ENCODE measurements at places on chromosomes 4 and X.
A peak's percentile ranks its signal among the peaks of the same experiment; 100 is the strongest.

GRCh38 chrX:38095971-38096529, 89.7 kb downstream of the SYTL5 start:
- no peak for DNase-seq

DNA sequence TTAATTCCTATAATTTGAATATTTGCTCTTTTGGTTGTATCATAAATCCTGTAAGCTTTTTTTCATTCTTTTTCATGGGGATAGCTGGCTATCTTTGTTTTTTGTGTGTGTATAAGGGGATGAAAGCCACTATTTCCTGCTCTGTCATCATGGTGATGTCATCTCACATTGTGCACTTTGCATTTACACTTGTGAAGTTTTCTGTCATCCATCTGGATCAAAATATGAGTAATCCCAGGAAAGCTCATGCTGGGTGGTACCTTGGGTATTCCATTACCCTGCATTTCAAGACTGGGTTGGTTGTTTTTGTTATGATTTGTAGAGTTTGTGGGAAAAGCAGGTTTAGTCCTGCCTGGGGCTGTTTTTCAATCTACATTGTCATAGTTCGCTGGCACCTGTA, 367.3 kb downstream of the CHIC1 start:
- no peak for DNase-seq

DNA sequence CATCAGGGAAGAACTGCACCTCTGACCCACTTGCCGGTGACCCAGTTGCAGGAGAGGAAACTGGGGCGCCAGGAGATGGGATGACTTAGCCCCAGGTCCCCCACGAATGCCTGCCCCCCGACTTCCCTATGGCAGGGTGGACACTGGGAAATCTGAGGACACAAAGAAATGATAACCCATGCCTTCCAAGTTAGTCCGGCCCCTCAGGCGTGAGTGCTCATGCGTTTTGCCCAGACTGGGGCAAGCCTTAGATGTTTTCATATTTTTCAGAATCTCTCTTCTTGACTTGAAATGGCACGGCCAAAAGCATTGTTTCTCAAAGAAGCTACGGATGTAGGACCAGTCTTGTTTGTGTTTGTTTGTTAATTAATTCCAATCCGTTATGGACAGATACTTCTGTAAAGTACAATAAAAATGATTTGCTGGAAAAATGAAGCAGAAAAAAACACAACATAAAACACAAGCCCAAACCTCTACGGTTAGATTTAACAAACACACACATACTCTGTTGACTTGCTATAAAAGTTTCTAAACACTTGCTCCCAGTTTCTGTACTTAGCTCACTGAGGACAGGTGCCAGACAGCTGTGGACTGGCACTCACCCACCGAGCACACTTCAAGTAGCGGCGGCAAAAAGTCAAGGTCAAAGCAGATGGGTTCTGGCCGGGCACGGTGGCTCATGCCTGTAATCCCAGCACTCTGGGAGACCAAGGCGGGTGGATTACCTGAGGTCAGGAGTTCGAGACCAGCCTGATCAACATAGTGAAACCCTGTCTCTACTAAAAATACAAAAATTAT, 341.5 kb downstream of the BCOR start:
- no peak for DNase-seq

GRCh38 chr4:30720021-30720660, at the start of gene PCDH7:
Gene PCDH7, plus strand, starts transcription at chr4:30720369. Its CDS starts 1,054 bp downstream, at chr4:30721423.
- no peak for DNase-seq

DNA sequence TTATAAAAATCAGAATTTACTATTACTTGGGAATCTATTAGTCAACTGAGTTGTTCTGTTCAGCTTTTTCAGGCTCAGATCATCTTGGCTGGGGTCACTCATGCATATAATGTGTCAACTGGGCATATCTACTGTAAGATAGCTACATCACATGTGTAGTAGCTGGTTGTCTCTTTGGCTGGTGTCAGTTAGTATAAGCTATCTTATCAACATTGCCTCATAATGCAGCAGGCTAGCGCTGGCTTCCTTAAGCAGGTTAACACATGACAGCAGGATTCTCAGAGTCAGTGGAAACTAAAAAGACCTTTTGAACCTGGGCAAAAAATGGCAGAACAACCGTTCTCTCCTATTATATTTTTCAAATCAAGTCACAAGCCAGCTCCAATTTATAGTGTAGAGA, 378.3 kb upstream of the PCDH10 start:
- no peak for DNase-seq

GRCh38 chrX:136697156-136697555, 49.2 kb downstream of the CD40LG start:
- no peak for DNase-seq

DNA sequence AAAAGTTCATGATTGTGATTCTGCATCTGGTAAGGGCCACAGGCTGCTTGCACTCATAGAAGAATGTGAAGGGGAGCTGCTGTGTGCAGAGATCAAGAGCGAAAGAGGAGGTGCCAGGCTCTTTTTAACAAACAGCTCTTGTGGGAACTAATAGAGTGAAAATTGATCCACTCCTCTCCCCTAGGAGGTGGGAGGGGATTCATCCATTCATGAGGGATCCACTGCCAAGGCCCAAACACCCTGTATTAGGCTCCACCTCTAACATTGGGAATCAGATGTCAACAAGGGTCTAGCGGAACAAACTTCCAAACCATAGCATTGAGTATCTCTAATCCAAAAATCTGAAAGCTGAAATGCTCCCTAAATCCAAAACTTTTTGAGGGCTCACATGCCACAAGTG, 16.4 kb upstream of the PPID start:
- no peak for DNase-seq

DNA sequence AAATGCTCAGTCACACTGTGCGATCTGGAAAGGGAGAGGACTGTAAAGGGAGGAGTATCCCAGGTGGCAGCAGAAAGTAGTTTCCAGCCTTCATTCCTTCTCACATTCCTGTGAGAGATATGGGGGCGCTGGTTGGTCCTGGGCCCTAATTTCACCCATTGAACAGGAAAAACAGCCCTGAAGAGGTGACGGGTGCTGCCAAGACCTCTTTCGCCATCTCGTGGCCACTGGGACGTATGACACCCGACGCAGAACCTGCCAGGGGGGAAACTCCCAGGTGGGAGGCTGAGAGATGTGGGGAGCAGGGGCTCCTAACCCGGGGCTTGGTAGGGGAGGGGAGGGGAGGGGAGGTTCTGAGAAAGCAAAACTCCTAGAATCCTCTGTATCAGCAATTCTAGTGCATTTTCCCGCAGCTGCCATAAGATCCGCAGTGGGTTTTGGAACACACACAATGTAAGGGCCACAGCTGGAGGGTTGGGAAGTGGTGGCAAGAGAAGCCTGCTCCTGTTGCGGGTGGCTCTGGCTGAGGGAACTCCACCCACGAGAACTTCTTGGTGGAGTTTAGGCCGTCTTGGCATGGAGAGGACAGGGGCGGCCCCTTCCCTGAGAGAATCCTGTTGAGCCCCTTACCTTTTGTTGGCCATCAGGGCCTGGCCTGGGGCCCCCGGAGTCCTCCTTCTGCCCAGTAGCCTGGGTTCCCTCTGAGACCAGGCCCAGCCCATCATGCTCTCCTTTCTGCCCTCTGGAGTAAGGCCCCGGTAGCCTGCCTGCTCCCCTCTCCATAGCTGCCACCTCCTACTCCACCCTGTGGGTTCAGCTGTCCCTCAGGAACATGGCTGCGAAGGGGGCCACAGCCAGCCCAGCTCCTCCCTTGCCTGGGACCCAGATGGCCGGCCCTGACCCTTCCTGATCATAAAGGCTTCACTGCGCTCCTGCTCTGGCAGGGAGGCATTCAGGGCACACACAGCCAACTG, 134.1 kb downstream of the OR13H1 start:
- DNase-seq = peak; percentile 26

GRCh38 chr4:138535316-138535715, 293.2 kb upstream of the SLC7A11 start:
- DNase-seq = no peak

- no peak for DNase-seq
These were observed 68.0 kb downstream of the NFKB1 start for GRCh38 chr4:102569200-102569599.

GRCh38 chr4:26217481-26217880, 103.3 kb upstream of the RBPJ start:
- DNase-seq = no peak

GRCh38 chr4:172900900-172901299, 267.7 kb upstream of the GALNT7 start:
- DNase-seq = no peak

DNA sequence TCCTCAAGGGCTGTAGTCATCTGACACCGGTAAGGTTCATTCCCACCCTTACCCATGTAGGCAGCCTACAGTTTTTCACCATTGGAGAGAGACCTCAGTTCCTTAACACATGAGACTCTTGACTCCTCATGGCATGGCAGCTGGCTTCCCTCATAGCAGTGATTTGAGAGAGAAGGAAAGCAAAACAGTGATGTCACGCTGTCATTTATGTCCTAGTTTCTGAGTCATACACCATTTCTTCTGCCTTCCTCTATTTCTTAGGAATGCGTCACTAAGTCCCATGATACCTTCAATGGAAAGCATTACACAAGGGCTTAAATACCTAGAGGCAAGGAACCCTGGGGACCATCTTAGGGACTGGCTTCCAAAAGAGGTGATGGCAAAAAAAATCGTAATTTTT, 226.1 kb downstream of the SPCS3 start:
- DNase-seq = no peak

DNA sequence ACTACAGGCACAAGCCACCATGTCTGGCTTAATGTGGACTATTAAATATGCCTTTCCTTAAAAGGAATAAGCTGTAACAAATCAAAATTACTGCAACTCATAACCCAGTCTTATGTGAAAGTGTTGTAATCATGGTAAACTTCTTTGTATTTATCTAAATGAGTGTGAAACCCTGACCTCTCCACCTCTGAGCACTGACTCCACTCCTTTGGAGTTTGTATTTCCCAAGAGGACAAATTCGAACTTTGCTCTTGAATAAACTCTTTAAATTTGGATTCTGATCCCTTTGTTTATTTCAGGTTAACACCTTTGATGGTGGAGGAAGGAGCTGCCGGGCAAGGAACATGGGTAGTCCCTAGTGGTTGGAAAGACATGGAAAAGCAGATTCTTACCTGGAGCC, 48.3 kb upstream of the FAM9A start:
- no peak for DNase-seq

GRCh38 chr4:3822230-3822947, 56.2 kb downstream of the ADRA2C start:
- no peak for DNase-seq

DNA sequence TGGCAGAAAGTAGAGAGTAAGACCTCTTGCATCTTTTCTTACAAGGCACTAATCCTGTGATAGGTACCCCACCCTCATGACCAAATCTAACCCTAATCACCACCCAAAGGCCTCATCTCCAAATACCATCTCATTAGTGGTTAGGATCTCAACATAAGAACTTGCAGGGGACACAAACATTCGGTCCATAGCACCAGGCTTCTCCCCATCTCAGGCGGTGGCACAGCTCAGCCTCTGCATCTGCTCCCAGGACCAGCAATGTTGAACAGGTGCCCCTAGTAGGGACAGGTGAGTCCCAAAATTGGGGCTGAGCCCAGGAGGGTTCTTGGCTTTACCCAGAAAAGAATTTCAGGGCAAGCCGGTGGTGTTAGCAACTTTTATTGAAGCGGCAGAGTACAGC, 8.4 kb upstream of the MRFAP1 start:
- DNase-seq = no peak

- no peak for DNase-seq
These were observed 64.8 kb downstream of the CD40LG start for GRCh38 chrX:136712650-136713310.

DNA sequence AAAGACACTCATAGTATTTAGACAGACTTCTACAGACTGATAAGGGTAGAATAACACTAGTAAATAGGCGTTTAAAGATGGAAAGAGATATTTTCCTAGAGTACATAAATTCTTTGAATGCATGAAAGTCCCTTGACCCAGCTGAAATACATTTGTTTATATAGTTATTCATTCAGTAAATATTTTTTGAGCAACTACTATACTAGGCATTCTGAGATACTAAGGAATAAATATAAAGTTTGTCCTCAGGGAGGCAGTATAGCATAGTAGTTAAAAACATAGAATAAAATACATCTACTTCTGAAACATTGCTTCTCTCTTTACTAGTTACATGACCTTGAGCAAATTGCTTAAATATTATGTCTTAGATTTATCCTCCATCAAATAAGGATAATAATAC, 27.4 kb downstream of the HMGN5 start:
- DNase-seq = no peak

GRCh38 chr4:86249074-86249473, 110.8 kb downstream of the MAPK10 start:
- no peak for DNase-seq

GRCh38 chrX:135973025-135973547, 702 bp downstream of the MMGT1 start:
- DNase-seq = no peak

DNA sequence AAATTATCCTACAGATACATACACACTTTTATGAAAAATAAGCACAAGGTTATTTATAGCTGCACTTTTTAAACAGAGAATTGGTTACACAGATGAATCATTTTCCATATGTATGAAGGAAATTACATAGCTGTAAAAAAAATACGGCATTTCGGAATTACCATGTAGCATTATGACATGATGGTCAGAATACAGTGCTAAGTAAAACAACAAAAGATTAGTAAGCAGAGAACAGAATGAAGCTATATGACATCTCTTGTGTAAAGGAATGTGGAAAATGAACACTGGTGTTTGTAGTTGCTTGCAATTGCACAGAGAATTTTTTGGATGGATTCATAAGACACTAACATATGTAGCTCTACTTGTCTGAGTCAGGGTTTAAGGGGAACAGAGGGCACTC, 1222.0 kb upstream of the PRKX start:
- no peak for DNase-seq

DNA sequence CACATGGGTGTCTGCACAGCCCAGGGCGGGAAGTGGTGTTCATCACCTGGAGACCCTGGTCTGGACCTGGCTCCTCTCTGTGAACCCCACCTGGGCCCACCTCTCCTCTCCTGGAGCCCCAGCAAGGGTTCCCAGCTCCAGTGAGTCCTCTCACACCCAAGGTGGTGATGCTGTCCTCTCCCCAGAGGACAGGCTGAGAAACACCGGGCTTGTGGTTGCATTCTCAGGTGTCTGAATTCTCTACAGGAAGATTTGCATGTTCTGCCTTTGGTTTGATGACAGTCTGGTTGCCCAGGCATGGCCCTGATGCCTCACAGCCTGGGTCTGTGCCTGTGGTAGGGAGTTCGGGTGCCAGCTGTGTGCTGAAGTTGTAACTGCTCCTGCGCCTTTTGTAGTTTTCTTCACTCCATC, 3.8 kb downstream of the MAEA start:
- DNase-seq = no peak

DNA sequence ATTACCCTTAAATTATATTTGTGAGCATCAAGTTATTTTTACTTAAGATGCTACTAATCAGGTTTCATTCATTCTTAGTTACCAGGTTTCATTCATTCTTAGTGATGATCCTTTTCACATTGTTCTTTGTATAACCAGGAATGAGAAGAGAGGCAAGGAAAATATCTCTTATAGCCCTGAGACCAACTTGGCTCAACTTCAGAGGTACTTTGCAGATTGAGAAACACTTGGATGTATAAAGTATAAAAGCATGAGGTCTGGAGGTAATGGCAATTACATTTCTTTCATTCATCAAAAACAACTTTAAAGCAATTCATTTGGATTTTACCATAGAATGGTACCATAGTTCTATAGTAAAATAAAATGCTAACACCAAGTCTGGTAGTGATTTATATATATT, 231.0 kb downstream of the PRDM5 start:
- no peak for DNase-seq

- no peak for DNase-seq
These were observed 41.6 kb downstream of the NPNT start for GRCh38 chr4:105936901-105937300.

Data from activated T-cell treated with anti-CD3 and anti-CD28 coated beads for 48 hours (primary cell).